ENCODE measurements at places on chromosomes 2 and 18.

DNA sequence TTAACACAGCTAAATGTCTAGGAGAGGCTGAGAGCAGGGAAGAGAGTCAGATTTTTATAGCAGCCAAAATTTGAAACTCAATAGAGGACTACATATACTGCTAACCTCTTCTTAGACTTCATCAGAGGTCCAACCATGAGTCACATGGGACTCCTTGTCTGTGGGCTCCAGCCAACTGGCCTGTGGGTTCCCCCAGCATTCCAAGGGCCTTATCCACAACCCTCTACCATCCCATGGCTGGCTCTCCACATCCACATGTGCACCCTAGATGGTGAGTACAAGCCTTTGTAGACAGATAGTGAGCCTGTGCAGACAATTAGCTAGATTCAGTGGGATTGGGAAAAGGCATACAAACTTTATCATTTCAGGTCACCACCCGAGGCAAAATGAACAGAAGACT is 901.9 kb upstream of the ZEB2 start:
- DNase-seq, result no peak

- DNase-seq, result no peak
Observed at GRCh38 chr18:68519336-68519735, 195.6 kb downstream of the TMX3 start.

GRCh38 chr2:196546151-196546919 is 93.2 kb upstream of the CCDC150 start:
- DNase-seq, result no peak

DNA sequence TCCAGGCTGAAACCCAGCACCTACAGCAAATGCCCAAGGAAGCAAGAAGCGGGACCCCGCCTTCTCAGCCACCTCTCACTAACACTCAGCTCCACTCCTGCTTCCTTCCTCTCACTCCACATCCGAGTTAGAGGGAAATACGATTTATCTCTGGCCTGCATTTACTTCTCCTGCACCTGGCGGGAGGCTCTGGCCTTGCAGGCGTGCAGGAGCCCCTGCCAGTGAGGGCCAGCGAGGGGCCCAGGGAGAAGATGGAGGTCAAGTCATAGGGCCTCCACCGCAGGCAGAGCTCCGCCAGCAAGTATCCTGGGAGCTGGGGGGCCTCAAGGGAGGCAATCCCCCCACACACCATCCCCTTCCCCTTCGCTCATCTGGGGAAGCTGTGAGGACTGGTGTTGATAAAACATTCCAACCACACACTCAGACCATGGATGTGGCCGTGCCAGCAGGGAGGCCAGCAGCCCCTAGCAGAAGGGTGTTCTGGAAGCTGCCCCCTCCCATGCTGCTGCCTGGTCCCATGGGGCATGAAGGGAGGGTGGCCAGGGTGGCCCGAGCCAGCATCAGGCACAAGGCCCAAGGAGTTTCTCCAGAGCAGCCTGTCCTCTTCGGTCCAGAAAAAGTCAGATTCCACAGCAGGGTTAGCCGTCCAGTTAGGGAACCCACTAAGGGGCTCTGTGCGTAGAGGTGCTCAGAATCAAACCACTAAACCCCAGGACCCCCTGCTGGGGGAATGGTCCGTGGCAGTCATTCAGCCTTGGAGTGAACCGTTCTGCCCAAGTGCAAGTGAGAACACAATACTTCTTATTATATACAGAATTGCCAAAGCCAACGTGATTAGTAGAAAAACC is 91.2 kb downstream of the HDAC4 start:
- no peak for DNase-seq

DNA sequence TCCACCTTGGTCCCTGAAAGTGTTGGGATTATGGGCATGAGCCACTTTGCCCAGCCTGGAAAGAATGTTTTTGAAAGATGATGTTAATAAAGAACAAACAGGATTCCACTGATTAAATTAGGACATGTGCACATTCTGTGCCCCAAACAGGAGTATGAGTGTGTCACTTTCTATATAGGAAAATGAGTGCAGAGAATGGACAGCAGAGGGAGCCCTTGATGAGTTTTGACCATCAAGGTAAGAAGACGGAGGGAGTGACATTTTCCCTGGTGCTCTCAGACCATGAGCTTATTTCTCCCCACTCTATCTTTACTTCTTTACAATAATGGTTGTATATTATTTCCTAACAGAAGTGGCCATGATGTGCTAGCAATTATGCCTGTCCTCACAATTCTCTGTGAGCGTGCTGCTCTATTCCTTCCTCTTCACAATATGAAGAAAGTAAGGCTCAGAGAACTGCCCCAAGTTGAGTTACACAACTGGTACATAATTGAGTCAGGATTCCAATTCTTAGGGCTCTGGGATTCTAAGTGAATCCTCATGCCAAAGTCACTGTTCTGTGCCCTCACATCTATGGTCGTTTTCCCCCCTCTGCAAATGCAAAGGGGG is 20.6 kb downstream of the RPL37A start:
- DNase-seq, result peak; percentile 74

DNA sequence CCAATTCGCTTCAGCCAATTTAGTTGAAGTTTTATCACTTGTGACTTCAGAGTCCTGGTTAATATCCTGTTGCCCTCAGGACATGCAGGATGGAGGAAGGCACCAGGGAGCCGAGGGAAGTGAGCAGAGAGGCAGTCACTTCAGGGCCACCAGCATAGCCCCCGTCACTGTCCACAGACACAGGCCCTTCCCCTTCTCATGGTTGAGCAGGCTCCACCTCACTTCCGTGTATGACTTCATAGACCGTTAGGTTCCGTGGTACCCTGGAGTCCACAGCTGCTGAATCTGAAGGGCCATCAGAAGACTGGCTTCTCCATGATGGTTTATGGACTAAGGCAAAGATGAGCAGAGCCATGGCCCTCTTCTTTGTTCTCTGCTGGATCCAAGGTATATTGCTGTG is at the start of gene C2orf92:
Gene C2orf92 (plus strand): TSS at position 266 of the 400 bp plus-strand sequence. CDS start 76 bp downstream, at position 342.
- no peak for DNase-seq

GRCh38 chr2:178827739-178828485 is 20.7 kb upstream of the TTN start:
- no peak for DNase-seq

DNA sequence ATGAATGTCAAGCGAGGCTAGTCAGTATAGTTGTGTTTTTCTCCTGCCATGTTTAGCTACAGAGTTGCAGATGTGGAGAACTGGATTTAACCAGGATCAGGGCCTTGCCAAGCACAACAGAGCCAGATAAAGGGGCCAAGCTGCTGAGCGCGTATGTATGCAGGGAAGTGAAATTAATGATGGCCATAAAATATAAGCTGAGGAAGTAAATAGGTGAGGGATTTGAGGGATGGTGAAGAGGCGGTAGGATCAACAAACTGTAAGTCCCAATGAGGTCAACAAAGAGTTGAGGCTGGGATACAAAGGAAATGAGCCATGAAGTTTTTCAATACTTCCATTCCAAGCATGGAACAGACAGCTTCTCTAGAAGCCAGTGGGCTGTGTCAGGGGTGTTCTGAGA is 10.6 kb downstream of the LRP2 start:
- DNase-seq, result no peak

DNA sequence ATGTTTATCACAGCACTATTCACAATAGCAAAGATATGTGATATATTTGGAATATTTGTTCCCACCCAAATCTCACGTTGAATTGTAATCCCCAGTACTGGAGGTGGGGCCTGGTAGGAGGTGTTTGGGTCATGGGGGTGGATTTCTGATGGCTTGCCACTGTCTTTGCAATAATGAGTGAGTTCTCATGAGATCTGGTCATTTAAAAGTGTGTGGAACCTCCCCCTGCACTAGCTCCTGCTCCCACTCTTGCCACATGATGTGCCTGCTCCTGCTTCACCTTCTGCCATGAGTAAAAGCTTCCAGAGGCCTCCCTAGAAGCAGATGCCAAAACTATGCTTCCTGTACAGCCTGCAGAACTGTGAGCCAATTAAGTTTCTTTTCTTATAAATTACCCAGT is 72.2 kb upstream of the DYNC1I2 start:
- DNase-seq, result no peak

DNA sequence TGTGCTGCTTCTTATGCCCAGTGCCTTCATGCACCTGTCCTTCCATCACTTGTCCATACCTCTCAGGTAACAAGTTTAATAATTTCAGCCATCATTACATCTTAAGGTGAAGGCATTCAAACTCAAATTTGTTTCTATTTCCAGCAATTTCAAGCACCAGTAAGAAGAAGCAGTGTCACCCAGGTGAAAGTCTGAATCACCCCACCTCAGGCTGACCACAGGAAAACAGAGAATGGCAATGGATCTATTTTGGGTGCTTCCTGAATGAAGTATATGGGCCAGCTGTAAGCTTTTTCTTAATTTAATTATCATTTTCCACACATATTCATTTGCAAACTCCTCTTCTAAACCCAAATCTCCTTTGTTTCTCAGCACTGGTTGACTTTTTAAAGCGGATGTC is 372.7 kb upstream of the SOX11 start:
- DNase-seq, result no peak

GRCh38 chr2:47221039-47221438 is 65.9 kb upstream of the STPG4 start:
- DNase-seq, result no peak

- no peak for DNase-seq
Observed at GRCh38 chr2:218429911-218430692, 11.2 kb downstream of the VIL1 start.

- DNase-seq, result no peak
Observed at GRCh38 chr2:83900862-83901261, 558.2 kb downstream of the SUCLG1 start.

GRCh38 chr2:224948859-224949258 is 93.4 kb downstream of the DOCK10 start:
- DNase-seq, result no peak

DNA sequence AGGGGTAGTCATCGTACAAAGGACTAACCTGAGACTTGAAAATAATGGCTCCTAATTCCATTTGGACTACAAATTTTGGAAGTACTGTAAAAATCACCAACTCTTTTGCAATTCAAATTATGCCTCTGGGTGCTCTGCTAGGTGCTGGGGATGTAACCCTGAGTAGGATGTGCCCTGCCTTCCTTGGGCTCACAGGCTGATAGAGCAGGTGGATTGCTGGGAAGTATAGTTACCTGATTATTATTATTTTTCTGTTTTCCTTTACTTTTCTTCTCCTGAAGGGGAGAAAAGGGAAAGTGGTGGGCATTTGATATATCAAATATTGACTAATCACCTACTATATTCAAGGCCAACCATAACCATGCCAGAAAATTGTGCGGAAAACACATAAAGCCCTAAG is 119.3 kb upstream of the RIOK3 start:
- no peak for DNase-seq

DNA sequence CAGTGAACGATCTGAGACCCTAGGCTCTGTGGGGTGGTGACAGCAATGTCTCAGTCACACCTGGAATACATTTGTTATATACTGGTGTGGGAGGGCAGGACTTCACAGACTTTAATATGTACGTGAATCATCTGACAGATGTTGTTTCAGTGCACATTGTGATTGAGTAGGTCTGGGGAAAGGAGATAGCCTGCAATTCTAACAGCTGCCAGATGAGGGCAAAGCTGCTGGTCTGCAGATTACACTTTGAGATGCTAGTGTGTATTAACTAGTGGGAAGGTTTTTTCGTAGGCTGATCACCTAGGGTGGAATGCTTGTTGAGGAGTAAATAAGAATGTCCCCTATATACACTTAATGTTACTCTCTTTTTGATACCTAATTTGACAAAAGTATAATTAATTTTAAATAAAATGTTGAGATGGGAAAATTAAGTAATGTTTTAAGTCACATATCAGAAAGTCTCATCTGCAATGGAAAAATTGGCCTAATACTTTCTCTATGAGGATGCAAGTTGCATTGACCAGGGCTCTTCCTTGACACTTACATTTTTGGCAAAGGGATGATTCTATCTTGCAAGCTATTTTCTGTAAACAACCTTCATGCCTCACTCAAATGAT is 496.9 kb upstream of the HNMT start:
- no peak for DNase-seq

DNA sequence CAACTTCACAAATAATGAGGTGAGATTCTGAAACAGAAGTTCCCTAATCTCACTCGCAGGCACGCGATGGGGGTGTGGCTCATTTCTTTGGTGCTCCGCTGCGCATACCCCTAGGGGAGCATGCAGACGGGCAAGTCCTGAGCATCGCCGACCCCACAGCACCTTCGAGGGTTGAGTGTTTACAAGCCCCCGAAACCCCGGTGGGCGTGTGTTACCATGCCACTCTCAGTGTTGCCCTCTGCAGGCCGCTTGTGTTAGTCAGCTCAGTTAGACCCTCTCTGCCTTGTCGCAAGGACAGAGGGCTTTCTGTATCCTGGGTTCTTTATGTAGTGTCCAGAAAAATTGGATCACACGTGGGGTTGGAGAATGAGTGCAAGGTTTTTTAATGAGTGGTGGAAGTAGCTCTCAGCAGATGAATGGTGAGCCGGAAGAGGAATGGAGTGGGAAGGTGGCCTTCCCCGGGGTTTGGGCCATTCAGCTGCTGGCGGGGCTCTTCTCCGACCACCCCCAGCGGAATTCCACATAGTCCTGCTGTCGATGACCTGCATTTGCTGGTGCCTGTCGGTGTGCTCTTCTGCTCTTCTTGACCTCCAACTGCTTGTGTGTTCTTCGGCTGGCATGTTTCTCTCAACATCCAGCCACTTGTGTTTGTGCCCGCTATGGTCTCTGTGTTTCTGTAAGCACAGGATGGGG is 191.3 kb downstream of the RPRM start:
- DNase-seq, result no peak

DNA sequence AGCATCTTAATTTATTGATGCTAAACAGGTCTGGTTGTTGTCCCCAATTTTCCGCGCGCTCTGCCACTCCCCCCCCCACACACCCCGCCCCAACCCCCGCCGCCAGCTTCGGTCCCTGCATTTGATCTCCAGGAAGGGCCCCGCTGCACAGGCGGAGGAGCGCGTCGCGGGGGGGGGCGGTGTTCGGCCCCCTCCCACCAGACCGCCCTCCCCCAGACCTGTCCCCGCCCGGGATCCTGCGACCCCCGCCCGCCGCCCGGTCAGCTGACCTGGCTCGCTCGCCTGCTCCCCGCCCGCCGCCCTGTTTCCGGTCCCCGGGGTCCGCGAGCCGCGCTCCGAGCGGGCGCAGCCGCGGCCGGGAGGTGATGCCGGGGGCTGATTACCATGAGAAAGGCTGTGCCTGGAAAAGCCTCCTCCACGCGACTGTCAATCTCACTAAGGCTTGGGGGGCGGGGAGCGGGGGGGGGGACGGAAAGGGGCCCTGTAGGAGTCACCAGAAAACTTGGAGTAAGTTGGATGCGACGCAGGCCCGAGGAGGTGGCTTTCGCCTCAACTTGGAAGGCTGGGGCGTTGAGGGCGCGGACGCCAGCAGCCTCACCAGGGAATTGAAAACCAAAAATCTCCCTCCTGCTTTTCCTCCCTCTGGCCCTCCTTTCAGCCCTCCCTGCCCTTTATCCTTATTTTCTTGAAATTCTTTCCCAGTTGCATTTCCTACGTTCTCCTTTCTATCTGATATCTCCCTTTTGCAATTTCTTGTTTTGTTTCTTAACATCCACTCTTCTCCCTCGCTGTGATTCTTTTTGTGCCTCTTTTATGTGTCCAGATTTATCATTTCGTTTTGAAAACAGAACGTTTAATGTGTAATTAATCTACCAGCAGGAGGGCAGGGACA is 4.4 kb upstream of the ZEB2 start:
- DNase-seq, result no peak

Data from urinary bladder (tissue), 4 donors.